Neural progenitor cell (in vitro differentiated cells): ENCODE measurements at places on chromosomes 13 and 19.

DNA sequence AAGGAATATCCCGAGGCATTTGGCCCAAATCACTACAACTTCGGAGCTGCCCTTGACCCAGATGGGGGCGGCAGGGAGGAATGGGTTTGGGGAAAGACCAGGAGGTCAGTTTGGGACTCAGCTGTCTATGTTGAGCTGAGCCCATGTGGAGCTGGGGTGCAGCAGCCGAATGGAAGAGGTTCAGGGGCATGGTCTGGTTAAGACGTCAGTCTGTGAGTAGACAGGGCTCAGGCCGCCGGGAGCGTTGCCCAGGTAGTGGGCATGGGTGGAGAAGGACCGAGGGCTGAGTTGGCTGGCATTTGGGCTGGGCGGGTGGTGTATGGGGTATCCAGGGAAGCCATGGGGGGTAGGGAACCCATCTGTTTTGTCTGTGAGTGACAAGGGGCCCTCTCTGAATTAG lies 9.3 kb upstream of the SCN1B start:
- no peak for DNase-seq

GRCh38 chr19:50330365-50331078 lies 1.3 kb upstream of the KCNC3 start:
- DNase-seq = peak; percentile 98

DNA sequence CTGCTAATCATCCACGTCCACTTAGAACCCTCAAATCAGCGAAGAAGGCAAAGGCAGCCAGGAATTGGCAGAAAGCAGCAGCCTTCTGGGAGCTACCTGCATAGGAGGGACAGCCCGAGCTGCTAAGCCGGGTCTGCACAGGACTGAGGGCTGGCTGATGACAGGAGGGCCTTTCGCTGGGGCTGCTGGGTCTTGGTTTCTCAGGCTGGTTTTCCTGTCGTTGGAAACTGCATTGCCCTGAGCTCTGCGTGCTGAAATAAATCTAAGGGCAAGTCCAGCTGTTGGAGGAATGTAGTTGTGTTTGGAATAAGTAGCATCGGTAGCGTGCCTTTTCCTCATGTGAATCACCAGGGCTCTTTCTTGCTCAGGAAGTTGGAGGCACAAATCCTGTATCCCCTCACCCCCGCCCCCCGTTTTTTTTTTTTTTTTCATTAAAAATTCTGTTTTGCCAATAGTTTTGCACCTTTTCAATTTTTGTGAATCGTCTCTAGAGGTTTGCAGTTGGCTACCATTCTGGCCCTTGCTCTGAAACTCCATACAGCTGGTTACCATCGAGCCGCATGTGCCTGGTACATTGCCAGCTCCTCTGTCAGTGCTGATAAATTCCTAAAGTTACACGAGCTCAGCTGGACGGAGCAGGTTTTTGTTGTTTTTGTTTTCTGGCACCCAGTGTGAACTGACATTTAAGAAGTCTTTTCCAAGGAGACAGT lies 193.9 kb upstream of the RNF113B start:
- DNase-seq = no peak

DNA sequence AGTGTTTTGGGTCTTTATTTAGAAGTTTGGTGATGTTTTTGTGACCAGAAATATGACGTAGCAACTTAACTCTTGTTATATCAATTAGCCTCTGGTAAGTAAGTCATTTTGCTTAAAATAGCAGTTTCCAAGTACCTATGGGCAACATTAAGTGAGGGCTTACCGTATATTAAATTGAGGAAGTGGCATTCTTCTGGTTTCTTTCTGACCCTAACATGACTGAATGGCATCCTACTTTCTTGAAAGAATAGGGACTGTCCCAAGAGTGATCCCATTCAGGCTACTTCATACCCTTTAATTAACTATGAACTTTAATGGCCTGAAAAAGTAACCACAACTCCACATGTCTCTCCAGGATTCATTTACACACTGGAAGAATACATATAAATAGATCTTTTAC lies 106.6 kb downstream of the MZT1 start:
- no peak for DNase-seq

DNA sequence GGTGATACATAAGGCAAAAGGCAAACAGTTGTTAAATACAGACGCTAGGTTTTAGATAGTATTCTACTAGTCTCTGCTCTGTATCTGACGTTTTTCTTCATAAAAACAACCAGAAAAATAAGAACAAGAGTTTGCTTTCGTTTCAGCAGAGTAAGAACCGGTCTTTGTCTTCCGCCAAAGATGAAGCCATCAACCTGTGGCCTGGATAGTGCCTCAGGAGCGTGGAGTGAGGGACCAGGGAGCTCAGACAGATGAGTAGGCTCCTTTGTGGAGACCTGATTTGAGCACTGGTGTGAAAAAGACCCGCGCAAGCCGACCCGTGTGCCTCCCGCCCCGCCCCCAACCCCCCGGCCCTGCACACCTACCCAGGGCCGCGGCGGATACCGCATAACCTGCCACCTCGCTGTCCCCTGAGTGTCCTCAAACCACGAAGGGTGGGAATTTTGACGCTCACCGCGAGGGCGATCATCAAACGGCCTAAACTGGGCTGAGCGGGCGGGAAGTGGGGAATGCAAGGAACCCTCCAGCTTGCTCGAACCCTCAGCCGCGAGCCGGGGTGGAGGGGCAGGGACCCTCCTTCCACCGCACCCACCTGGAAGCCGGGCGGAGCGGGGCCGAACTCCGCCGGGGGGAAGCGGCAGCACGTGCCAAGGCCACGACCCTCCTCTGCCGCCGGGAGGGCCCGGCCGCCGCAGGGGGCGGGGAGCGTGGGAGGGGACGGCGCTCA lies 866 bp upstream of the LMO7 start:
- DNase-seq = no peak

DNA sequence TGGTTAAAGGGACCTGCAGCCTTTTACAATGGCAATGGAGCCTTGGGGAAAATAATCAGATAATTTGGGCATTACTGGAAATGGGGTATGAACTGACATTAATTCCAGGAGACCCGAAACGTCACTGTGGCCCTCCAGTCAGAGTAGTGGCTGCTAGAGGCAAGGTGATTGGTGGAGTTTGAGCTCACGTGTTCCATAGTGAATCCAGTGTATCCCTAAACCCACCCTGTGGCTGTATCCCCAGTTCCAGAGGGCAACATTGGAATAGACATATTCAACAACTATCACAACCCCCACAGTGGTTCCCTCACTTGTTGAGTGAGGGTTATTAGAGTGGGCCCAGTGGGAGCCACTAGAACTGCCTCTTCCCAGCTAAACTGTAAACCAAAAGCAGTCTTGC lies 3.3 kb upstream of the LILRA2 start:
- no peak for DNase-seq

- DNase-seq = no peak
These were observed 438.3 kb downstream of the RFC3 start for GRCh38 chr13:34256236-34256635.

DNA sequence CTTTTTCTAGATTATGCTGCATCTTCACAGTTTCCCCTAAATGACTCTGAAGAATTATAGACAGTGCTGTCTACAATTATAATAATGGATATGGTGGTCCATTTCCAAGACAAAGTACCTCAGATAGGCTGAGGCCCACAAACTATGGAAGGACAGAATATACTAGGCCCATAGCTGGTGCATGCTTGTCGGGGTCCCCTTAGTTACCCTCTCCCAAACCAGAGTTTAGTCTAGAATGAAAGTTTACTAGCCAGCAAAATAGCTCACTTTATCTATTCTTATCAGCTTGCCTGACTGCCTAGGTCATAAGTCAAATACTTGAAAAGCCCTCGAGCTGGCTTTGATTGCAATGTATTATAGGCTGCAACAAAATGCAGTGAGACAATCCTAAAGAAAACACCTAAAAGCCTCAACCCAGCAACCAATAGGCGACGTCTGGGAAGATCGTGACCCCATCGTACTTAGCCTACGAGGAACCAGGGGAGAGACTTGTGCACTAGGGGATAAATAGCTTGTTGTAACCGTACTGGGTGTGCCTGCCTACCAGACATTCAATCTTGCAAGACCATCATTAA lies 785 bp upstream of the IGFL2 start:
- no peak for DNase-seq

- no peak for DNase-seq
These were observed 3.3 kb upstream of the F10 start for GRCh38 chr13:113119166-113119821.

DNA sequence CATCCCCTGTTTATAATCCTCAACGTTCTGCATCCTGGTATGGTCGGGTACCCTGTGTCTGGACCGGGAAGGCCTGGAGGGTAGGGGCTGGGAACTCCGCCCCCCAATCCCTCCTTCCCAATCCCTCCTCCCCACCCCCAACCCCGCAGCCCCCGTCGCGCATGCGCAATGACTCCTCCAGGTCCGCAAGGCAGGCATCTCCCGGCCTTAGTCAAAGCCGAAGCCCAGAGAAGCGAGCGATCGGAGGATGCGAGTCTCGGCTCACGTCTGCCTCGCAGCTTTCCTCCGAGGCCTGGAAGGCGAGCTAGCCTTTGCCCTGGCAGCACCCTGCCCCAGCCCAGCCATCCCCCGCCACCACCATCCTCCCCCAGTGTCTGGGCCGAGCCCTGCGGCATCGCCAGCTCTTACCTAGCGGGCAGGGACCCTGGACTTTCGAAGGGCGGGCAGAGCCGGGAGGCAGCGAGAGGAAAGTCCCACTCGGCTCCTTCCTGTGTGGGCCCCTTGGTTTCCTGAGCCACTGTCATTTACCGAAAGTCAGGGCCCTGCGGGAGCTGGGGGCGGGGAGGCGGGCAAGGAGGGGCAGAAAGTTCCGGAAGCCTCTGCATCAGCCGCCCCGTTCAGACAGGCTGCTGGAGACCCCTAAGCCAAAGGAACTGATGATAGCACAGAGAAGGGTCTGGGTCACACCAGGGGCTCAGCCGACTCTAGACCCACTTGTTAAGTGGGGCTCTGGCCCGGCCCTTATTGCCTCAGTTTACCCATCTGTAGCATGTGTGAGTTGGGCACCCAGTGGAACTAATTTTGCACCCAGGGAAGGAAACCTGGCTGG lies at the start of gene JAK3:
Gene JAK3, minus strand, starts transcription at position 445 of the 829 bp plus-strand sequence. CDS start 3,565 bp downstream, outside the sequence.
- DNase-seq = peak; percentile 94

DNA sequence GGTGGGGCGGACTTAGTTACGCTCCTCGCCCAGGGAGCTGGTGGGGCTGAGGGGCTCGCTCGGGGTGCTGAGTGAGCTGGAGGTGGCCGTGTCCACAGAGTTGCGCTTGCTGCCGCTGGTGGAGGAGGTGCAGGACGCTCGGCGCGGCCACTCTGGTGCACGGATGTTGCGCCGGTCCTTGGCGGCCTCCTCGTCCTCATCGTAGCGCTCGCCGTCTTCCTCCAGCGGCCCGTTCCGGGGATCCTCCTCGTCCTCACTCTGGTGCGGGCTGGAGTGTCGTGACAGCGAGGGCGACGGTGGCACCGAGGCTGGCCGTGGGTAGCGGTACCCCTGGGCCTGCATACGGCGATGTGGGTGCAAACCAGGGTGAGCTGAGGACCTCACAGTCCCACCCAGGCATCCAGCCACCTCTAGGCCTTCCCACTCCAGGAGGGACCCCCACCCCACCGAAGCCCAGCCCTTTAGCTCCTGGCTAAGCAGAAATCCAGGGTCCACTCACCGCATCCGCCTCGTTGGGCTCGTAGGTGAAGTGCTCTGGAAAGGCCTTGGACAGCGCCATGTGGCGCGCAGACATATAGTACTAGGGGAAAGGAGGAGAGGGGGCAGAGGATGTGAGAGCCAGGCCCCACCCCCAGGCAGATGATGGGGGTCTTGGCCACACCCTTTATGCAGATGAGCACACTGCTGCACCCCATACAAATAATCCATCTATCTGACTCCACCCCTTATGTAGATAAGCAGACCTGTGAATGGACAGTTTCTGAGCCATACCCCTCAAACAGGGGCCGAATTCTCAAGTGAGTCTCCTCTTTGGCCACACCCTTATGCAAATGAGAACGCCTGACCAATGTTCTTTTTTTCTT lies 4.4 kb downstream of the FTL start:
- DNase-seq = no peak

- DNase-seq = no peak
These were observed 23.7 kb upstream of the UBE2L5 start for GRCh38 chr13:30398601-30399072.

- DNase-seq = no peak
These were observed 5.4 kb downstream of the RSPH6A start for GRCh38 chr19:45809643-45810159.

GRCh38 chr13:29993716-29994488 lies 143.5 kb upstream of the UBL3 start:
- DNase-seq = no peak

- DNase-seq = no peak
These were observed 37.9 kb upstream of the ISYNA1 start for GRCh38 chr19:18475762-18476331.

GRCh38 chr19:38210458-38210987 lies 13.5 kb downstream of the DPF1 start:
- peak; percentile 97 for DNase-seq

- DNase-seq = no peak
These were observed 167.6 kb downstream of the DCT start for GRCh38 chr13:94311893-94312292.

GRCh38 chr19:49114630-49115363 lies 627 bp downstream of the LIN7B start:
- DNase-seq = peak; percentile 93

- no peak for DNase-seq
These were observed 96.9 kb downstream of the COL4A1 start for GRCh38 chr13:110209950-110210603.

- DNase-seq = peak; percentile 89
These were observed 2.1 kb upstream of the HOOK2 start for GRCh38 chr19:12777217-12778016.

- DNase-seq = no peak
These were observed 69.4 kb downstream of the PSPC1 start for GRCh38 chr13:19713186-19713965.

DNA sequence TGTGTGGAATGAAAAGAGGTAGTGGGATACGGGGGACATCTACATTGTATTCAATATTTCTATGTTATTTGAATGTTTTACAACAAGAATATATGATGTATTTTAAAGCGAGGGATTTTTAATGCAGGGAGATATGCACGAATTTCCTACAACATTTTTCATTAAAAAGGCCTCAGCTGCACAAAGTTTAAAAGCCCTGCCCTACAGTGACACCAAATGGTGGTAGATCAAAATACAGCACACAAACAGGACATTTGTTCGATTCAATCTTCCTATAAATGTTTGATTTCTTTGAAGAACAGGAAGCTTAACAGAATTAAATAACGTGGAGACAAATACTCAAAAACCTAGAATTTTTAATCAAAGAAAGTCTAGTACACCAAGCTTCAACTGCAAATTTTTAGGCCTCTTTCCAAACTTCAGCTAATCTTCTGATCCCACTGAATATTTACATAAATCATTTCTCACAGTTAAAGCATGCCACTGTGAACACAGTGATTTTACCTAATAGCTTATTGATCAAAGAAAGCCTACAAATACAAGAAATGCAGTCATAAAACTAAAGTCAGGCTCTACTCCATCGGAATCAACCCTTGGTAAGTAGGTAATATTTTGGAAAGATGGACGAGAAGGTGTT lies 257.2 kb downstream of the DIAPH3 start:
- DNase-seq = peak; percentile 33
